WTC11 (cell line): ENCODE measurements at places on chromosomes 7 and 10. TPM values are rescaled to one million over a fixed set of nuclear protein-coding genes. Genes with fewer than 3 reads are reported as not detected.

Gene CRYGN
- total RNA-seq: 1.0 to 1.6 TPM (median 1.5 TPM) in 3 replicates

DNA sequence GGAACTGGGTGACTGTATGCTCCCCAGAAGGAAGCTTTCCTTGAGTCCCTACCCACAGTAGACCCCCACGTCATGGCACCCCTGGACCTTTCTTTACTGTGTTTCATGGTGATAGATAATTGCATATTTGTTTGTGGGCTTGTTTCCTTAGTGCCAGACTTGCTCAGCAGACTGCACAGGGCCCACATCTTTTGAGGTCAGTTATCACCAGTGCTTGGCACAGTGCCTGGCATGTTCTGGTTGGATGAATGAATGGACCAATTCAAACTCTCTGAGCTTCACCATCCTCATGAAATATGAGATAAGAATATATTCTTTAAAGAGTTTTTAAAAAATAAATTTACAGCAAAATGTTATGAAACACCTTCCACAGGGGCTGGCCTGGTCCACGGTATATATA, 78.4 kb upstream of the EMX2 start:
- H3K36me3 ChIP-seq: no peaks in the 10 kb centered on the region
- H3K4me3 ChIP-seq: no peak overlapping the region
- peaks cover 34% of the 10 kb centered on the region for H3K4me1 ChIP-seq
- DNase-seq: no peak

DNA sequence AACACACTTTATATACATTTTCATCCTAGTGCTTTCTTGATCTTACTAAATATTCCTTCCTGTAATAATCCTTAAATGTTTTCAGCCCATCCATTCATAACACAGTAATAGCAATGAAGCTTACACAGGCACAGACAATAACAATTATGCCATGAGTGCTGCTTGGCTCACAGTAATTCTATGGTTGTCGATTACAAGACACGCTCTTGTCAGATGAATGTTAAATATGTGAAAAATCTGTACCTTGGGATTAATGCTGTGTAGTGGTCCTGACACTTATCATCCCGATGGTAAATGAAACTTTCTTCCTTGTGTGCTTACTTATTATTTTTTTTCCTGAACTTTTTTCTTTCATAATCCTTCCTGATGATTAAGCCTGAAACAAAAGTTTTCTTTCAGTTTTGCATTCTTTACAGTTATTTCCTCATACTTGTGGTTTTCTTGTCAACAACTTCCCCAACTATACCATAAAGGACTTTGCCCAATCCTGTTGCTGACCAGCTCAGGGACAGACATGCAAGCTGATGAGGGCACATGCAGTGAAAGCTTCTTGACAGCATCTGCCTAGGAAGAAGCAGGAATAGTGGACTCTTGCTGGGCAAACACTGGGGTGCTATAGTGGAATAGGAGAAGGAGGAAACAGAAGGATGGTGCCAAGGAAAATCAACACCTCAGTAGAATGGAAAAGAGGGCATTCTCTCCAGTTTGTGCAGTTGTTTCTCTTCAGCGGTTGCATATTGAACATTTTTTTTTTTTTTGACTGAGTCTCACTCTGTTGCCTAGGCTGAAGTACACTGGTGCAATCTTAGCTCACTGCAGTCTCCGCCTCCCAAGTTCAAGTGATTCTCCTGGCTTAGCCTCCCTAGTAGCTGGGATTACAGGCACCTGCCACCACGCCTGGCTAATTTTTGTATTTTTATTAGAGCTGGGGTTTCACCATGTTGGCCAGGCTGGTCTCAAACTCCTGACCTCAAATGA, 6.7 kb upstream of the MGAM2 start:
- no peak overlapping the region for H3K4me3 ChIP-seq
- no peaks in the 10 kb centered on the region for H3K36me3 ChIP-seq
- H3K27ac ChIP-seq: no peak overlapping the region
- H3K4me1 ChIP-seq: no peaks in the 10 kb centered on the region

DNA sequence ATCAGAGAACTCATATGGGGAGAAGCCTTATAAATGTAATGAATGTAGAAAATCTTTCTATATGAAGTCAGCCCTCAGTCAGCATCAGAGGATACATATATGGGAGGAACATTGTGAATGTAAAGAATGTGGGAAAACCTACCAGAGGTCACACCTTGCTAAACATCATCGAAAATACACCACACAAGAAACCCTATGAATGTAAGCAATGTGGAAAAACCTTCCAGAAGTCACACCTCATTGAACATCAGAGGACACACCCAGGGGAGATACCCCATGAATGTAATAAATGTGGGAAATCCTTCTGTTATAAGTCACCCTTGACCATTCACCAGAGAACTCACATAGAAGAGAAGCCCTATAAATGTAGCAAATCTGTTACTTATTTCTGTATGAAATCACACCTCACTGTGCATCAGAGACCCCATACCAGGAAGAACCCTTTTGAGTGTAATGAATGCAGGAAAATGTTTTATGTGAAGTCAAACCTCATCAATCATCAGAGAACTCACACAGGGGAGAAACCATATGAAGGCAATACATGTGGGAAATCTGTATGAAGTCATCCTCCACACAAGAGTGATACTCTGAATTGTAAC, 30.8 kb downstream of the ZNF12 start:
- H3K27me3 ChIP-seq: peaks cover 56% of the 10 kb centered on the region
- H3K4me3 ChIP-seq: no peak overlapping the region
- H3K27ac ChIP-seq: no peak overlapping the region
- no peak for DNase-seq
- H3K36me3 ChIP-seq: peaks cover 82% of the 10 kb centered on the region

DNA sequence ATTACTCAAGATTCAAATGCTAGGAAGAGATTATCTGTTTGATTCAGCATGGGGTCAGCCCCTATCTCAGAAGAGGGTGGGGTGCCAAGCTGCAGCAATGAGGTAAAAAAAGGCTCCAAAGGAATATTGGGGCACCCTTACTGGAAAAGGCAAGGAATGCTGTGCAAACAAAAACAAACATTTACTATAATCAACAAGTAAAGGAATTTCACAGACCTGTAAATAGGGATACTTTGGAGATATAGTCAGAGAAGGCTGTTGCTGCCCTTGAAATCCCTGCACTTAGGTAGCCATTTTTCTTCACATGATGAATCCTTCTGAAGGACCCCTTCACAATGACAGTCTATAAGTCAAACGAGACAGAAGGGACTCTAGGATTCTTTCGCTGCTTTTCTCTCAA, 10.6 kb upstream of the ADD3 start:
- no peak overlapping the region for H3K4me3 ChIP-seq
- no peak overlapping the region for H3K27ac ChIP-seq
- H3K4me1 ChIP-seq: peaks cover 26% of the 10 kb centered on the region
- H3K36me3 ChIP-seq: no peaks in the 10 kb centered on the region
- H3K27me3 ChIP-seq: no peaks in the 10 kb centered on the region
- no peak for DNase-seq
